ENCODE measurements at places on chromosomes 5 and 9.
A peak's percentile ranks its signal among the peaks of the same experiment; 100 is the strongest.

DNA sequence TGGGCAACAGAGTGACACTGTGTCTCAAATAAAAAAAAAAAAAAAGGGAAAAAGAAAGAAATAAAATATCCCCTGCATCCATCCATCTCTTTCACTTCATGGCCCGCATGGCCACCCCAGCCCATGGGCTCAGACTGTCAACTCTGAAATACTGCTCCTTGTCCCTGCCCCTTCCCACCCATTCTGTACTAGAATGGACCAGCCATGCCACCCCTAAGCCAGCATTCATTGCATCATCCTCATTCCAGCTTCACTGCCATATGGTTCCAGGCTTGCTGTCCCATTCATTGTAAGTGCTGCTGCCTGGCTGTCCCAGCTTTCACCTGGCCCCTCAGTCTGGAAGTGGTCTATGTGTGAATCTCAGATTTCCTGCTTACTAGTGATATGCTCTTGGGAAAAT lies 46.2 kb downstream of the SPRY4 start:
- DNase-seq, result peak; percentile 22

DNA sequence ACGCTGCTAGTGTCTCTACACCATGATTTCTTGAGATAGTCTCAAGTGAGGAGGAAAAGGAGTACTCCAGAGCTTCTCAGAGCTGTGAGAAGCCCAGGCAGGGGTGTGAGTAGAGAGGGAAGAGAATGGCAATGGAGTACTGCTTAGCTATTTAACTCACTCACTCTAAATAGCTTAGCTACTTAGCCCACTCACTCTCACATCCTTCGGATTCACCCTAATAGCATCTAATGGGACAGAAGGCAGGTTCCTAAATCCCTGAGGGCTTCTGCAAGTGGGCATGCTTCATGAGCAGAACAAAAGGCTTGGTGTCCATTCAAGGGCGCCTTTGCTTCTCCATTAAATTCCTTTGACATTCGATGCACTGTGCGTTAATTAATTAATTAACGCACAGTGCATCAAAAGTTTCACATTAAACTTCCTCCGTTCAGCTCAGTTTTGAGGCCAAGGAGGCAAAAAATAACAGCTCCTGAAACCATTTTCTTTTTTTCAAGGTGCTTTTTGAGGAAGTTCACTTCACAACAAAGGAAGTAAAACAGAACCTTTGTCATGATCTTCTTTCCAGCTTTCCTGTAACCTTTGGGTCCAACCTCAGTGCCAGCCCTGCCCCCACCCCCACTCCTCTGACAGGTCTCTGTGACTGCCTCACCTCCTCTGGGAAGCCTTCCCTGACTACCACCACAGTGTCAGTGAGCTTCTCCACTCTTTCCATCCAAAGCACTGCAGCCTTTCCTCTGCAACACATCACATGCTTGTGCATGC lies 294.0 kb downstream of the SEC61B start:
- no peak for DNase-seq

DNA sequence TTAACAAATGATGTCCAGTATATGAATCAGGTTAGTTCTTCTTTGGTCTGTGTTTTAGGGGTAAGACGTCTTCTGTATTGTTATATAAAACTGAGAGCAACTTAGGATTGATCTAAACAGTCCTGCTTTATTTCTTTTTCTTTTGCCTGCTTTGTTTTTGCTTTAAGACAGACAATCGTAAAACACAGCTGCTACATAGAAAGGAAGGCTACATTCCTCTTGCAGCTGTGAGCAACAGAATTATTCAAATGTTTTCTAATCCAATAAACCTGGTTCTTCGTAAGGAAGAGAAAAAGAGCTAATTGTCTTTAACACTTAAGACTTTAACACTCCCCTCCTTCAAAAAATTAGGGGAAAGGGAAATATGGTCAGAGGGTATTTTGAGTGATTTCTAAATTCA lies 14.6 kb downstream of the FGF1 start:
- DNase-seq, result no peak

GRCh38 chr5:14574096-14574495 lies 7.5 kb upstream of the OTULINL start:
- no peak for DNase-seq

- no peak for DNase-seq
These were observed 142.2 kb upstream of the MAP3K1 start for GRCh38 chr5:56673171-56673570.

- DNase-seq, result no peak
These were observed 288.1 kb upstream of the EFNA5 start for GRCh38 chr5:107958861-107959260.

- no peak for DNase-seq
These were observed 27.5 kb downstream of the ERP44 start for GRCh38 chr9:100071271-100071670.

DNA sequence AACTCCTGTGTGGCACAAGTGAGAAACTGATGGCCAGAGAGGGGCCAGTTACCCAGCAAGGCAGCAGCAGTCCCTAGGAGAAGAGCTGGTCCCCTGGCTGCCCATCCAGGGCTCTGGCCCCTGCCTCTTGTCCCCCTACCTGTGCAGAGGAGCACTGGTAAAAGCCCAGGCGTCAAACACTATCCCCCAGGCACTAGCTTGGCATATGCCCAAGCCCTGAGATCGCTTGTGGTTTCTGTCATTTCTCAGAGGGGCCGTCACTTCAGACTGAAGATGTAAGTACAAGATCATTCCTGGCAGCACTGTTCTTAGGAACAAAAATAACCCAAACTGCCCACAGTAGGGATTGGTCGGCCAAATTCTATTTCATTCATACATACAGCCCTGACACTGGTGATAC lies 53.9 kb downstream of the COL15A1 start:
- no peak for DNase-seq
